Naive thymus-derived CD4-positive, alpha-beta T cell (primary cell): ENCODE measurements at places on chromosomes 4 and X. TPM values are rescaled to one million over a fixed set of nuclear protein-coding genes. Genes with fewer than 3 reads are reported as not detected.

- DNase-seq = no peak
Measured at GRCh38 chr4:19266566-19266965, 985.1 kb upstream of the SLIT2 start.

GRCh38 chr4:48334900-48335384 lies 6.4 kb upstream of the SLAIN2 start:
- DNase-seq = no peak

DNA sequence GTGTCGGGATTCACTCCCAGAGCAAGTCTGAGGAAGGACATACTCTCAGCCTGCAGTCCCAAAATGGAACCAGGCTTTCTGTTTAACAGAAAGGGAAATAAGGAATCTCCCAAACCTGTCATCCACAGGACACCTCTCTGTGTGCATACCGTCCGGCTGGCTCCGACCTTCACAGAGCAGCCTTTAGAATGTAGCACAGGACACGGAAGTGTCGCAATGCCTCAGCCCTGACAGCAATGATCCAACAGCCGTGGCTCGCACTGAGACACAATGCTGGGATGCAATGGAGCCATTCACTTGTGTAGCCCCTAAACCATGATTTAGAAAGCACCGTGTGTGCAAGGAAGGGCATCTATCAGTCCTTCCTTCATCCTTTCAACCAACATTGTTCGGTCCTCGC lies 15.5 kb upstream of the HELT start:
- no peak for DNase-seq

- no peak for DNase-seq
Measured at GRCh38 chr4:67014592-67014991, 530.7 kb downstream of the CENPC start.

DNA sequence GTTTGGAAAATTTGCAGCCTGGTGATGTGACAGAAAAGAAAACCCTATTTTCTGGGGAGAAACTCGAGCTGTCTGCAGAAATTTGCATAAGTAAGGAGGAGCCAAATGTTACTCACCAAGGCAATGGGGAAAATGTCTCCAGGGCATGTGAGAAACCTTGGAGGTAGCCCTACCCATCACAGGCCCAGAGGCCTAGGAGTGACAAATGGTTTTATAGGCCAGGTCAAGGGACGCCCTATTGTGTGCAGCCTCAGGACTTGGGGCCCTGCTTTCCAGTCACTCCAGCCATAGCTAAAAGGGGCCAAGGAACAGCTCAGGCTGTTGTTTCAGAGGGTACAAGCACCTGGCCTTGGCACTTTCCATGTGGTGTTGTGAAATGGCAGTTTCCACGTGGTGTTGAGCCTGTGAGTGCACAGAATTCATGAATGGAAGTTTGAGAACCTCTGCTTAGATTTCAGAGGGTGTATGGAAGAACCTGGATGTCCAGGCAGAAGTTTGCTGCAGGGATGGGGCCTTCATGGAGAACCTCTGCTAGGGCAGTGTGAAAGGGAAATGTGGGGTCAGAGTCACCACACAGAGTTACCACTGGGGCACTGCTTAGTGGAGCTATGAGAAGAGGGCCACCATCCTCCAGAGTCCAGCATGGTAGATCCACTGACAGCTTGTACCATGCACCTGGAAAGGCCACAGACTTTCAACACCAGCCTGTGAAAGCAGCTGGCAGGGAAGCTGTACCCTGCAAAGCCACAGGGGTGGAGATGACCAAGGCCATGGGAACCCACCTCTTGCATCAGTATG lies 637.6 kb upstream of the EPHA5 start:
- no peak for DNase-seq

DNA sequence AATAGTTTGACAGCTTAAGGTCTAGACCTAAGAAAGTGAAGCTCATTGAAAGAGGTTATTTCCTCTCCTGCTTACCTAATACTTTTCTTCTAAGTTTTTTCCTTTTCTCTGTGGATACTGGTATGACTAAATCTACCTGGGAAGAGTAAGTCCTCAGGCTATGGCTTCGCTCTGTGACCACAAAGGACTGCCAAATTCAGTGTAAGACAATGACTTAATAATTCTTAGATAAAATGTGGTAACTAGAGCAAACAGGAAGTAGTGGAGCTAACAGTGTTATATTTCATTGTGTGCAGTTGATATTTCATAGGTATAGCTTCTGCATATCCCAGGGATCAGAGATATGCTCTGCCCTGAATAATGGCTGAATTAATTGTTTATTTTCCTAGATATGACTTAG lies 418.9 kb downstream of the CCSER1 start:
- DNase-seq = no peak

DNA sequence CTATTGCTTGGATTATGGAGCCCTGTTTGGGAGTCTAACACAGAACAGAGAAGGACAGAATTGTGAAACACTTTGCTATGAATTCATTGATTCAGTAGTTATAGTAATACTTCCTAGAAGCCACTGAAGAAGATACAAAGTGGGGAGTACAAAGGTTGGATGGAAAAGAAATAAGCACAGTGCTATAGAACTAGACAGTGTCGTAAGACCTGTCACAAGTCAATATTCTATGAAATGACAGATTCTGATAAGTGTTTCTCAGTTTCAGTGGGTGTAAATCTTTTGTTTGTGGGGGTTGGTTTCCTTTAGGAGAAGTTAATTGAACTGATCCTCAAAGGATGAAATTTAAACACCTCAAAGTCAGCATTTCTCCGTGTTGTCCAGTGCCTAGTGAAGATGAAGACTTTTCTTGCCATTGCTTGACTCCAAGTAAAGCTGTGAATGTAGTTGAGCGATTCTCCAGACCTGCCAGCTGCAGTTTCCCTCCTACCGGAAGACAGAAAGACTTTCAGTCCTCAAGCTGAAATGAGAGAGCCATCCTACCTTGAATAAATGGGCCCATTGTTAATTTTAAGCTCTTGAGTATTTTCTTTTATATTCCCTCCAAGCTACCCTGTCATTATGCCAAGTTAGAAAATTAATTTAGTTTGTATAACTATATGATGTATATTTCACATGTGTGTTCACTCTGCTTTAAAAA lies 7.9 kb downstream of the PDLIM5 start:
- no peak for DNase-seq

- DNase-seq = no peak
Measured at GRCh38 chr4:75512386-75513211, 1.6 kb downstream of the RCHY1 start.

DNA sequence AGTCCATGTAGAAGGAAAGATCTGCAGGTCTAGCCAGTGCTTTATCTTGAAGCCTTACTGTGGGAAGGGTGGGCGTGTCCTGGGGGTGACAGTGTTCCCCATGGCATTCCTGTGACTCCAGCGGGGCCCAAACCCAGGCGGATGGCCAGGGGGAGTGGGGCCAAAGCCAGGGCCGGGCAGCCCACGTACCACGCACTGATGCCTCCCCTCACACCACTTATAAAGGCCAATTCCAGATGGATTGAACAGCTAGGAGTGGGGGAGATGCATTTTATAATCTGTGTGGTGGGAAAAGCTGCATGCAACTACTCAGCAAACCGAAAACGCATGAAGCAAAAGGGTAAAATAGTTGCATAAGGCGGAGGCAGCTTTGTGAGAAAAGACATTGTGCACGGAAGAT lies 36.4 kb downstream of the NELFA start:
- no peak for DNase-seq

DNA sequence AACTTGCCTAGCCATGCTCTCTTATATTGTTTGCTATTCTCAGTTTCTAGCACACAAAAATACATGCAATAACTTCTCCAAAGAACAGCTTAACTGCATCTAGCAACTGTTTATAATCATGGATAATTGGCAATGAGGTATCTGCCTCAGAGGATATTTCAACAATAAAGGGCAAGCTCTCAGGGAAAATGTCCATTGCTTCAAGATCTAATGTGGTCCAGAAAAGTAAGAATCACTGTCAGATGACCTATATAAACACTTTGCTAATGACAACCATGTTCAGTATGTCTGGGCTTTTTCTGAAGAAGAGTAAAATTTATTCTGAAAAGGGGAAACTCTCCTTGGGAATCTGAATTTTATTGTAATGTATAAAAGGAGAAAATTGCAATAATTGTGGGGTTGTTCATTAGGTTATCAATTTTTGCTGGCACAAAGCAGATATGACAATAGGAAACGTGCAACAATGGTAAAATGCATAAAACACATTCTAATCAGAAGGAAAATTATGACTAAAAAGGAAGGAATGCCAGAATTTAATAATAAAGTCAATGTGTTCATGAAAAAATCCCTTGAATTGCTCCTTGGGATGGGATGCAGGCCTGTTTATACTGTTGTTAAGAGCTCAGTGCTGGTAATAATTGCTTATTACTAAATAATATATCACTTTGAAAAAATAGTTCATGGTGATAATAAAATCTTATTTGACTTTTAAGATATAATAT lies 90.3 kb downstream of the ANTXR2 start:
- no peak for DNase-seq

GRCh38 chr4:83947125-83947829 lies 411.4 kb downstream of the GPAT3 start:
- no peak for DNase-seq

DNA sequence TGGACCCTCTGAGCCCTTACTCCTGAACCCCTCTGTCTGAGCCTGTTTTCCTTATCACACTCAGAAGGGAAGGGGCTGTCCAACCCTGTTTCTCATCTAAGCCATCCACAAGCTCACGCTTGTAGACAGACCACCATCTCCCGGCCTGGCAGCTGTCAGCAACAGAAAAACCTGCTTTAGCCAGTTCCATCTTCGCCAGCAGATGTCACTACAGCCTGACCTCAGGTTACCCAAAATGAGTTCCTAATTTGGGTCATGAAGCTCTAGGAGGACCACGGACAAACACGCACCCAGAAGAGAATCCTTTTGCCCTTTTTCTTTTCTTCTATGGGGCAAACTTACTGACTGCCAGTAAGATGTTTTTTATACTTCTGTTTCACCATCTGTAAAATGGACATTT lies 445.4 kb downstream of the BCOR start:
- DNase-seq = no peak

- DNase-seq = no peak
Measured at GRCh38 chrX:37912777-37913176, 65.4 kb upstream of the DYNLT3 start.

GRCh38 chr4:52099860-52100461 lies 48.9 kb downstream of the SPATA18 start:
- no peak for DNase-seq

The NHSL2 gene
- total RNA-seq = 0.95 TPM

The EXOC1L gene
- total RNA-seq = not detected

The PNCK gene
- 0.94 TPM in 1 of 2 replicates, not detected in the other for total RNA-seq

The CCSER1 gene
- total RNA-seq = 0.30 TPM

The ABCG2 gene
- not detected for total RNA-seq

The METTL14 gene
- total RNA-seq = 48.3 TPM

The PCDH18 gene
- total RNA-seq = not detected

The CLCN4 gene
- 0.30 TPM for total RNA-seq

The GLOD5 gene
- total RNA-seq = not detected in 2 replicates

The BEX2 gene
- 4.4 and 4.8 TPM in 2 replicates for total RNA-seq
